ENCODE measurements at places on chromosomes 16 and 17. TPM values are rescaled to one million over a fixed set of nuclear protein-coding genes. Genes with fewer than 3 reads are reported as not detected.

Gene KRTAP2-3
- total RNA-seq, result 0.65 TPM

Gene RAB37
- total RNA-seq, result 0.23 TPM

Gene KRTAP2-2
- total RNA-seq, result not detected

Gene AATK
- 0.23 TPM for total RNA-seq

Gene MIS12
- 14.5 TPM for total RNA-seq

Gene C16orf92
- not detected for total RNA-seq

Gene RHBDL3
- total RNA-seq, result under 0.01 TPM

Gene TUFM
- 99.2 TPM for total RNA-seq

Gene MYH3
- total RNA-seq, result 1.2 TPM

Gene PRRT2
- 4.4 TPM for total RNA-seq

Gene SCGB1C2
- not detected for total RNA-seq

Gene NPIPB2
- 3.6 TPM for total RNA-seq

Gene LGALS9B
- total RNA-seq, result not detected

Gene CCL8
- 0.89 TPM for total RNA-seq

Data from smooth muscle cell of the umbilical artery (primary cell).